GM04504 (cell line): ENCODE measurements at places on chromosomes 12 and 14.

GRCh38 chr14:99427632-99428300, 52.9 kb downstream of the SETD3 start:
- DNase-seq, result peak; percentile 82

DNA sequence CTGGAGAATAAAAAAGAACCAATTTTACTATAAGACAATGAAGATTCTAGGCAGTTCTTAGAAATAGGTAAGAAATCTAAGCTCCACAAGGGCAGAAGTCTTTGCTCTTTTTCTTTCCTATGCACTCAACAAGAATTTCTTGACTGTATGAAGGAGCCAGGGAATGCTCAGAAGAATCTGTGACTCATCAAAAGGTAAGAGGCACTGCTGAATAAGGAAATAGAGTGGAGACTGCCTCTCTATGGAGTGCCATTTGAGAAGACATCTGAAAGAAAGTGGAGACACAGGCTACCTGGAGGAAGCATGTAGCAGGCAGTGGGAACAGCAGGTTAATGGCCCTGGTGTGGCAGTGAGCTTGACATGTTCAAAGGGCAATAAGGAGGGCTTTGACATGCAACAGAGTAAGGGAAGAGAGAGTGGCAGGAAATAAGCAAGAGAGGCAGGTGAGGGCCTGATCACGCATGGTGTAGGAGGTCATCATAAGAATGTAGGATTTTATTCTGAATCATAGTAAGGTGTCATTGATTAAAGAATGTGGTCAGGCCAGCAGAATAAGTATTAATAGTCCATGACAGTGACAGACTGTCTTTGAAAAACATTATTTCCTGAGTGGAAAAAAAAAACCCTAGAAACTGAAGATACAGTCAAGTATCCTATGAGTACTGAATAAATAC, 446.7 kb upstream of the GARIN6 start:
- no peak for DNase-seq

DNA sequence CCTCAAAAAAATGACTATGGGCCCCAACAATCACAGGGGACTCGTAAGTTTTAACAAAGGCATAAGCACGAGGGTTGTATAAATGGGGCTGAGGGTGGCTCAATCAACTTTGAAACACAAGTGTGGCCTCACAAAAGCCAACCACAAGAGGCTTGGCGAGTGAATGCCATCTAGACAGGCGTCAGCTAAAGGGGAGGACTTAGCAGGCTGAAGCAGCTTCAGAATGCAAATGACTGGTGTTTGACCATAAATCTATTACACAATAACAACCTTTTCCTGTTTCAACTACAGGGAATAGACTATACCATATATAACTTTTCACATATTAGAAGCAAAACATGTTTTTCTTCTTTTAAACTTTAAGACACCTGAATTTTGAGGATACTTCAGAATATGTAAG, 777.9 kb downstream of the FSCB start:
- DNase-seq, result no peak

DNA sequence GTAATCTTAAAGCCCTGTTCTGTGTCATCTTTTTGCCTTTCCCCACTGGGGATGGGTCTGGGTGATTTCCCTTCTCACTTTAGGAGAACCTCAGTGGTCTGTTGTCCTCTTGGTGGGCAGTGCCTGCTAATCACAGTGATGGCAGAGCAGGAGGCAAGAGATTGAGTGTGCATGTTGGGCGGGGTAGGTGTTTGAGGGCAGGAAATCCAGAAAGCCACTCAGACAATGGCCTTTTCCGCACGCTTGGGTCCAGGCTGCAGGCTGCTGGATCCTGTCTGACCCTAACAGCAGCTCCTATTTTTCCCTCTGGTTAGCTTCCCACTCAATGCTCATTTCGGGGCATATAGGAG, 13.7 kb upstream of the ITGA5 start:
- DNase-seq, result no peak

- no peak for DNase-seq
Observed at GRCh38 chr14:97442363-97442762, 645.2 kb downstream of the VRK1 start.

DNA sequence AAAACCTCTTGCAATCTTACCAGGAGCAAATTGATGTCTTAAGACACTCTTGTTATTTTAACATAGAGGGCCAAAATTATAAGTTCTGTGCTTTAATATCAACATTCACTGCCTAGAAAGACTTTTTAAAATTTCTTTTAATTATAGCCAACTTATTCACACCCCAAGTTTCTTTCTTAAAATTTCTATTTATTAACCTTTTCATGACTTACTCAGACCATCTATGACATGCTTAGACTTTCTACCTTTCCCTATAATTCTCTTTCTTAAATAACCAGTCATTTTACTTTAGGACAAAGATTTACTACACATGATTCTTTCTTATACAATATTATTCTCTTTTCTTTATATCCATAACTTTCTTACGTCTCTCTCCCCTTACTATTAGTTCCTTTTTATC, 220.4 kb downstream of the NUBPL start:
- no peak for DNase-seq

DNA sequence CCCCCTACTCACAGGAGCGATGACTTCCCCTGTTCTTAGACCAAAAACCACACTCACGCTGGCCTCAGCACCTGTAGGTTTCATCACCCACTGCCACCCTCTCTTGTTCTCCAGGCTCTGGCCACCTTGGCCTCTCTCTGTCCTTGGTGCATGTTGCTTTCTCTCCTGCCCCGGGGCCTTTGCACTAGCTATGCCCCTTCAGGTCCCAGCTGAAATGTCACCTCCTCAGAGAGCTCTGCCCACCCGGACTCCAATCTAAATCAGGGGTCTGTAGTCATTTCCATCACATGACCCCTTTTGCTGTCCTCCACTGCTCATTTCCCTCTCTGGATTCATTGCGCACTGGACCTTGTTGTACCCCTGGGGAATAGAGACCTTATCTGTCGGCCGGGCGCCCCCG, 8.2 kb upstream of the TRPV4 start:
- DNase-seq, result no peak

DNA sequence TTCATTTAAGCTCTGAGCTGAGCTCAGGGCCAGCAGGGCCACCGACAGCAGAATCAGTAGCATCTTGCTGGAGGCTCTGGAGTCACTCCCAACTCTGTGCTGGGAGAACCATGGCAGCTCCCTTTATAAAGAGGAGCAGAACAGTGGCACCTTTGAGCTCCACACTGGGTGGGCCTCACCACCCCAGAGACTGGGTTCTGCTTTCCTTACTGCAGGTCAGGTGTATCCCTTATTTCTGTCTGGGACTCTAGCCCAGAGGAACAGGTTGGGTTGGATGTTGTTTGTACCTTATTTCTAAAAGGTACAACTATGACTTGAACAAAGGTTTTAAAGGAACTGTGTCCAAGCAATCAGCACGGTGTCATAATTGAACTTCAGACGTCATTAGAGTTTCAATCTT, at the start of gene PRB3:
Gene PRB3, minus strand, starts transcription at position 101 of the 400 bp plus-strand sequence. Its CDS starts 38 bp downstream, at position 63.
- no peak for DNase-seq

GRCh38 chr12:122111089-122111641, 32.6 kb downstream of the MLXIP start:
- DNase-seq, result no peak

DNA sequence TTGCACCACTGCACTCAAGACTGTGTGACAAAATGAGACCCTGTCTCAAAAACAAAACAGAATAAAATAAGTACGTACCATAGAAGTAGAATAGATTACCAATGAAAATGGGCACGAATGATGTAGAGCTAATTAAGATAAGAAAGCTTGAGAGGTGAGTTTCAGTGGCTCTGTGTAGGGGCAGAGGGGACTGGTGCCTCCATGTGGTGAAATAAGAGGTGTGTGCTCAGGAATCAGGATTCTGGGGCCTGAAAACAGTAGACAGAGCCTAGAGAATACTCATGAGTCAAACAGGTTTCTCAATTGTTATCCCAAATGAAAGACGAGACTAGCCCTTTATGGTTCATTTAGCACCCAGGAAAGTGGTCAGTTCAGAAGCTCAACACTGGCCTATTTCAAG, 1145.1 kb downstream of the FLRT2 start:
- no peak for DNase-seq
